Sciatic nerve (tissue), 2 donors: ENCODE measurements at places on chromosomes 16 and 17. TPM values are rescaled to one million over a fixed set of nuclear protein-coding genes. Genes with fewer than 3 reads are reported as not detected.

DNA sequence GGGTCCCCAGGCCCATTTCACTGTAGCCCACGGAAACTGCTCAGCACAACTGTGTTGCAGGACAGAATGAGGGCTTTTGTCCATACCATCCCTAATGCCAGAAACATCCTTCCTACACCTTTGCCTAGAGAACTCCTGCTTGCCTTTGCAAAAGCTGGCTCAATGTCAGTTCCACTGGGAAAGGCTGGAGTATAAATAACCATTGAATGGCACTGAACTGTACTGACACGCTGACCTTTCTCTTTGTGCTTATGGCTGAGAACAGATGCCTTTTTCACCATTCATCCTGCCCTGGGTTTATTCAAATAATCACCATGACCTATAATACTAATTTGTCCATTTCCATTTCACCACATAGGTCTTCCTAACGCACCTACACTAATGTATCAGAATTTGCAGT, 300.3 kb downstream of the XYLT1 start:
- DNase-seq, result no peak

- DNase-seq, result no peak
Measured at GRCh38 chr16:21070564-21070963, 80.1 kb downstream of the DNAH3 start.

- no peak for DNase-seq
Measured at GRCh38 chr17:21028192-21028591, 14.6 kb downstream of the USP22 start.

DNA sequence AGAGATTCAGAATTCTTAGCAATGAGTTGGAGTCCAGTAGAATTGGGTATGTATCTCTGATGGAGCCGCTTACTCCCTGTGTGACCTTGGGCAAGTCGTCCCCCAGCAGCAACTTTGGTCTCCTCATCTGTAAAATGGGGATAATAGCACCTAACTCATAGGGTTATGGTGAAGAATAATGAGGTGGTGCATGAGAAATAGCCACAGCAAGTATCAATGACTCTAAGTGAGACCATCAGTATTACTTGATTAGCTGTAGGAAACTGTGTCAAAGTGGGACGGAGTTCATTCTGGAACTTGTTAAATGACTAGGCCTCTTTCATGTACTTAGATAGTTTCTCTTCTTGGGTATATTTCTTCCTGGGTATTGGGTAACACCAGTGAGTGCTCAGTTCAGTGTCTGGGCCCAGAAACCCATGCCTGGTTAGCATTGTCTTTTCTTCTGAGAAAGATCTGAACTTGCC, 6.4 kb downstream of the PRKCB start:
- DNase-seq, result no peak

DNA sequence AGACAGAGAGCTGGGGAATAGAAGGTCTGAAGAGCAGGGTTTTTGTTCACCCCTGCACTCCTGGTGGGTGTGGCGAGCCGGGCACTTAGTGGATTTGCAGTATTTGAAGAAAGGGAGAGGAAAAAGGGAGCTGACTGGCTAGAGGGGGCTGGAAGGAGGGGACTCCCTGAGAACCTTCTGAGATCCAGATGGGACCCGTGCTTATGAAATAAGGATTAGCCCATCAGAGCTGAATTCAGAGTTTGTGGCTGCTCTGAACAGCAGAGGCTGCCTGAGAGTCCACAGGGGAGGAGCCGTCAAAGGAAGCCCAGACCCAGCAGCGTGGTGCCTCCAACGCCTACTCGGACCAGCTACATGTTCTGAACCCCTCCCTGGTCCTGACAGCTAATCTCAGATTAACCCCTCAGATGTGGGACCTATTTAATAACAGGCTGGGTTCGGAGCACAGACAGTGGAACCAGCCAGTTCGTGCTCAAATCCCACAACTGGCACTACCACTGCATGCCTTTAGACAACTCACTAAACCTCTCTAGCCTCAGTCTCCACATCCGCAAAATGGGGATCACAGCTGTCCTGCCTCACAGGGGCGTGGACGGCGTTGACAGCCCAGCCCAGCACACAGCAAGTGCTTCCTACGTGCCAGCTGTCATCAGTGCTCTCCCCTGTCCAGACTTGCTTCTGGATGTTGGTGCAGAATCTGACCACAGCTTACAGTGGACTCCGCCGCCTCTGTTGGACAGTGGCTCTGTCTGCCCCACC, 70.6 kb downstream of the DYNLRB2 start:
- no peak for DNase-seq

GRCh38 chr17:62870030-62870541, 62.0 kb upstream of the MARCHF10 start:
- DNase-seq, result no peak

- no peak for DNase-seq
Measured at GRCh38 chr17:78111016-78111726, 17.4 kb downstream of the TMC6 start.

- no peak for DNase-seq
Measured at GRCh38 chr17:58081646-58082340, 1.4 kb upstream of the DYNLL2 start.

The C16orf86 gene
- total RNA-seq, result 8.6 TPM

DNA sequence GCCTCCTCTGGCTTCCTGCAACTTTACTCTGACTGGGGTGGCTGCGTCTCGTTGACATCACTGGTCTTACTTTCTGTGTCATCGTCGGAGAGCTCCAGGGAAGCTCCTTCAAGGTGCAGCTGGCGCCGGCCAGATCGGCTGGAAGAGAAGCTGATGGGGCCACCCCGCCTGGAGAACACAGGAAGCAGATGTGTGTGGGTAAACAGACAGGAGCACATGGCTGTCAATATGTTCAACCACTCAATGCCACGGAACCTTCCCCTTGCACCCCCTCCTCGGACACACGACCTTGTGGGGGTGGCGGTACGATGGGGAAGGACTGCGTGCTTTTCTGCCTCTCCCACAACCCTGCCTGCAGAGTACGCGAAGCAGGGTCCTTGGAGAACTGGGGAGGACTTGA, 40.1 kb downstream of the NDEL1 start:
- no peak for DNase-seq

GRCh38 chr16:66391726-66392670, 25.5 kb downstream of the CDH5 start:
- no peak for DNase-seq

The KRTAP4-4 gene
- total RNA-seq, result not detected

- peak; percentile 82 for DNase-seq
Measured at GRCh38 chr16:75238132-75238852, 13.1 kb downstream of the BCAR1 start.

GRCh38 chr17:67171560-67171959, 73.4 kb downstream of the HELZ start:
- no peak for DNase-seq

The G6PC1 gene
- total RNA-seq, result not detected

The GUCY2D gene
- total RNA-seq, result not detected

The CRISPLD2 gene
- 118 TPM for total RNA-seq
